ENCODE measurements at places on chromosomes 2 and 18. TPM values are rescaled to one million over a fixed set of nuclear protein-coding genes. Genes with fewer than 3 reads are reported as not detected.

The RAB6D gene
- total RNA-seq: not detected

The MC4R gene
- not detected for total RNA-seq

The CASP10 gene
- total RNA-seq: 16.9 TPM

The ANKRD53 gene
- not detected for total RNA-seq

The MATN3 gene
- 1.9 TPM for total RNA-seq

The NDC80 gene
- 71.7 TPM for total RNA-seq

The GPBAR1 gene
- 0.20 TPM for total RNA-seq

The LCT gene
- total RNA-seq: not detected

The FAM124B gene
- total RNA-seq: 0.60 TPM

The TNS1 gene
- 6.0 TPM for total RNA-seq

The UBE2E3 gene
- total RNA-seq: 139 TPM

The C2orf66 gene
- total RNA-seq: not detected

The CTAGE1 gene
- total RNA-seq: not detected

The SPATA3 gene
- not detected for total RNA-seq

The TBR1 gene
- total RNA-seq: not detected

The ID2 gene
- 0.61 TPM for total RNA-seq

The CPO gene
- total RNA-seq: not detected

The SH2D6 gene
- total RNA-seq: 2.3 TPM

The SCYGR4 gene
- not detected for total RNA-seq

The C2orf78 gene
- not detected for total RNA-seq

The TCF7L1 gene
- 2.3 TPM for total RNA-seq

The THSD7B gene
- total RNA-seq: not detected

The SYT4 gene
- total RNA-seq: not detected

The ZSWIM2 gene
- not detected for total RNA-seq

The DLGAP1 gene
- not detected for total RNA-seq

The PNPT1 gene
- total RNA-seq: 34.1 TPM

The SOWAHC gene
- 12.8 TPM for total RNA-seq

The ACKR3 gene
- 19.6 TPM for total RNA-seq

The RPRD1A gene
- 34.2 TPM for total RNA-seq

The SLC23A3 gene
- total RNA-seq: 7.1 TPM

The PRKAG3 gene
- total RNA-seq: not detected

The SIX3 gene
- 1.4 TPM for total RNA-seq

The ESPNL gene
- 1.1 TPM for total RNA-seq

The FTCDNL1 gene
- total RNA-seq: 5.2 TPM

The DSEL gene
- total RNA-seq: 2.5 TPM

The EGR4 gene
- total RNA-seq: not detected

The ERMN gene
- not detected for total RNA-seq

The OBSL1 gene
- 161 TPM for total RNA-seq
